HEK293T (cell line): ENCODE measurements at places on chromosomes 12 and 14.
A peak's percentile ranks its signal among the peaks of the same experiment; 100 is the strongest.

DNA sequence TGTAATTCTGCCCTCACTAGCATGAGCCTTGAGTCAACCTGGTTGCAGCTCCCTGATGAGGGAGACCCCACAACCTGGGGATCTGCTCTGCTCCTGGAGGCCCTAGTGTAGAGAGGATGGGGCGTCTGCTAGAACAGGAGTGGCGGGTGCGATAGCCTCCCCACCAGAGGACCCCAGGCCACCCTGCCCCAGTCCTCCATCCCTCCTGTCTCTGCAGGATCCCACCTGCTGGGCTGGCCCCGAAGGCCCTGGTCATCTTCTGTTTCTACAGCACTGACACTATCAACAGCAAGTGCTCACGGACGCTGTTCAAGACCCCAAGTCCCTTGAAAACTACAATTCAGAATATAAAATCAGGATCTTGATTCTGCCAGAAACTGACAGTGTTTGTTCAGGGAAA, 15.2 kb downstream of the ANHX start:
- no peak for DNase-seq

DNA sequence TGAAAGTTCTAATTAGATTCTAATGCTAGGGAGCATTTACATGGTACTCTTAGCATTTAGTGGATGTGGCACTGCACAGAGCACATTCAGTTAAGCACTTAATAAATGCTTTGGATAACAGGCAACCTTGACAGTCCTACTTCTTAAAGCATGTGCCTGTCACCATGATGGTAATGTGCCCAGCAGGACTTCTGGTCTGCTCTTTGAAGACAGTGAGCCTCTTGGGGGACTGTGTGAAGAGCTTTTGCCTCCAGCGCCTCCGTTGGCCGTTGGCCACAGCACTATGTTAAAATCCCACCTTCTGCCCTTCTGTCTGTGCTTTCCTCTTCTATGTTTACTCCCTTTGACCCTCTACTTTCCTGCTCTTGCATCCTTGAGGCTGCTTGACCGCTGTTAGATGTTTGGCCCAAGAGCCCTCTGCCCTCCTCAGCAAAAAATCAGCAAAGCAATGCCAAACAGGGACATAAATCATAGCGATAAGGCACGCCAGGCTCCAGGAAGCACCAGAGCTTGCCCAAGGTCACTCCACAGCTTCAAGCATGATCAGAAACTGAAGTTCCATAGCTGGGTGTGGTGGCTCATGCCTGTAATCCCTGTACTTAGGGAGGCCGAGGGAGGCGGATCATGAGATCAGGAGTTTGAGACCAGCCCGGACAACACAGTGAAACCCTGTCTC, 8.3 kb downstream of the CDKL1 start:
- DNase-seq, result peak; percentile 38

GRCh38 chr12:112870267-112870980, 36.3 kb upstream of the OAS1 start:
- DNase-seq, result no peak

DNA sequence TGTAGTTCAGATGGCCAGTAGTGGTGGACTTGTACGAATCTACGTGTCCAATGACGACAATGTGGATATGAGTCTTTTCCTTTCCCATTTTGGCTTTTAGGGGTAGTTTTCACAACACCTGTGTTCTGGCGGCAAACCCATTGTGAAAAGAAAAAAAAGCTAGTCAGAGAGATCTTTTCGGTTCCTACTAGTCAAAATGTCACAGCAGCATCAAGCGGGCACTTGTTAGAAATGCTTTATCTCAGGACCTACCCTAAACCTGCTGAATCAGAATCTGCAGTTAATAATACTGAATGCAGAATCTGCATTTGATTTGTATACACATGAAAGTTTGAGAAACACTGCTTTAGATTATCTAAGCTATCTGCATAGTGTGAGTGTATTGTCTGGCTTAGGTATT, 18.3 kb downstream of the AEBP2 start:
- no peak for DNase-seq

GRCh38 chr12:15230137-15230536, 8.9 kb upstream of the RERG start:
- DNase-seq, result no peak

GRCh38 chr14:54902521-54903420, at the start of gene GCH1:
TSS of gene GCH1 (minus strand) at chr14:54902826. CDS start at chr14:54902663, 163 bp downstream.
- peak; percentile 89 for DNase-seq

GRCh38 chr12:45974171-45974719, 16.1 kb downstream of the SCAF11 start:
- DNase-seq, result no peak

- DNase-seq, result no peak
Measured at GRCh38 chr12:11628353-11628752, 21.1 kb upstream of the ETV6 start.

- DNase-seq, result no peak
Measured at GRCh38 chr12:91980389-91980821, 165.2 kb downstream of the BTG1 start.

DNA sequence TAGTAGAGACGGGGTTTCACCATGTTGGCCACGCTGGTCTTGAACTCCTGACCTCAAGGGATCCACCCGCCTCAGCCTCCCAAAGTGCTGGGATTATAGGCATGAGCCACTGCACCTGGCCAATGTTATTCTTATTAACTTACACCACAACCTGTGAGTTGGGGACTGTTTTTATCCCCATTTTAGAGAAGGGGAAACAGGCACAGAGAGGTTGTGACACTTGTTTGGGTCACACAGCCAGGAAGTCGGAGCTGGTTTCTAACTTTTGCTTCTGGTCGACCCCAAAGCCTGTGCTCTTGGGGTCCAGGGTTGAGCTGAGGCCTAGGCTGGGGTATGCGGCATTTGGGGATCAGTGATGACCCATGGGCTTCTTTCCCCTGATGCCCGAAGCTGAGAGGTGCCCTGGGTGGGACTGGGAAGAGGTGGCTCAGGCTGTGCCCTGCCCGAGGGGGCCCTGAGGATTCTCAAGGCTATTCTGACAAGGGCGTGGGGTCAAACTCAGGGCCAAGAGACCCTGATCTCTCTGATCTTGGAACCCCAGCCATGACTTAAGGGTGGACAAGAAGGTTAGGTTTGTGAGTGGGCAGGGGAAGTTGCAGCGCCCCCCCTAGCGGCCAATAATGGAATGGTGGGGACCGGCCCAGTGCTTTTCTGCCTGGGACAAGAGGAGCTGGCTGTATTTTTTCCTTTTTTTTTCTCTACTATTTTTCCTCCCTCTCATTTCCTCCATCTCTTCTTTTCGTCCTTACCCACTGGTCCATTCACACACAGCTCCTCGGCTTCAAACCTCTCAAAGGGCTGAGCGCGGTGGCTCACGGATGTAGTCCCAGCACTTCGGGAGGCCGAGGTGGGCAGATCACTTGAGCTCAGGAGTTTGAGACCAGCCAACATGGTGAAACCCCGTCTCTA, 3.0 kb downstream of the SDSL start:
- DNase-seq, result peak; percentile 72

DNA sequence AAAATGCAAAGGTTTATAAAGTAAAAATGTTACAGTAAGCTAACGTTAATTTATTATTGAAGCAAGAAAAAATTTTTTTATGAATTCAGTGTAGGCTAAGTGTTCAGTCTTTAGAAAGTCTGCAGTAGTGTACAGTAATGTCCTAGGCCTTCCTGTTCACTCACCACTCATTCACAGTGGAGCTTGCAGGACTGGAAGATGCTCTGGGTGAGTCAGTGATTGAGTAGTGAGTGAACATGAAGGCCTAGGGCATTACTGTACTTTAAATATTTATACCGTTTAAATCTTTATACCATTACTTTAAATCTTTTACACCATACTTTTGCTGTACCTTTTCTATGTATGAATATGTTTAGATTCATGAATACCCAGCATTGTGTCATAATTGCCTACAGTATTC, 120.3 kb upstream of the SLC38A4 start:
- no peak for DNase-seq

GRCh38 chr14:52348279-52348678, 34.2 kb downstream of the PTGER2 start:
- no peak for DNase-seq

- no peak for DNase-seq
Measured at GRCh38 chr12:112349431-112349830, 32.8 kb downstream of the HECTD4 start.

GRCh38 chr12:55728186-55728938, 447 bp downstream of the CD63 start:
- no peak for DNase-seq

DNA sequence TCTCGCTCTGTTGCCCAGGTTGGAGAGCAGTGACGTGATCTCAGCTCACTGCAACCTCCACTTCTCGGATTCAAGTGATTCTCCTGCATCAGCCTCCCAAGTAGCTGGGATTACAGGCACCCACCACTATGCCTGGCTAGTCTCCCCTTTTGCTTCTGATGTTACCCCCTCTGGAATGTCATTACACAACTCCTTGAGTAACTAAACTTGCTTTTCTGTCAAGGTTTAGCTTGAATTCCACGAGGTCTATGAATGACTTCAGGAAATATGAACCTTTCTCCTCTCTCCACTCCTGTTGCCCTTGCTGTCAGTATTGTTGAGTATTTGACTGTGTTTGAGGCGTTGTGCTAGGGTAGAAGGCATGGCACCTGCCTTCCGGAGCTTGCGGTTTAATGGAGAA, 16.8 kb upstream of the RTRAF start:
- no peak for DNase-seq

DNA sequence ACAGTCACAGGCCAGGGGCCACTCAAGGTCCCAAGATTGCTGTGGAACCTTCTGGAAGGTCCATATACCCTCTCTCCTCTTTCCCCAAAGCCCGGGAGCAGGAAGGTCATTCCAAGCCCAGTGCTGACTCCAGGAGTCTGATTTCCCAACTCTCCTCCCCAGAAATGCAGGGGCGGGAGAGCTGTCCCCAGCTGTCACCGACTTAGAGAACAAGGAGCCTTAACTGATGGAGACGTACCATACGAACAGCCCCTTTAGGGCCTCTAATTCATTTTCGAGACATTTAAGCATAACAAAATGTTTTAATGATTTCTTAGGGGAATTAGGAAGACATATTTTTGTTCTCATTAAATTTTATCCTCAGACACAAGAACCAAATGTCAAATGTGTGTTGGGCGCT, 99.2 kb downstream of the PHETA1 start:
- no peak for DNase-seq

DNA sequence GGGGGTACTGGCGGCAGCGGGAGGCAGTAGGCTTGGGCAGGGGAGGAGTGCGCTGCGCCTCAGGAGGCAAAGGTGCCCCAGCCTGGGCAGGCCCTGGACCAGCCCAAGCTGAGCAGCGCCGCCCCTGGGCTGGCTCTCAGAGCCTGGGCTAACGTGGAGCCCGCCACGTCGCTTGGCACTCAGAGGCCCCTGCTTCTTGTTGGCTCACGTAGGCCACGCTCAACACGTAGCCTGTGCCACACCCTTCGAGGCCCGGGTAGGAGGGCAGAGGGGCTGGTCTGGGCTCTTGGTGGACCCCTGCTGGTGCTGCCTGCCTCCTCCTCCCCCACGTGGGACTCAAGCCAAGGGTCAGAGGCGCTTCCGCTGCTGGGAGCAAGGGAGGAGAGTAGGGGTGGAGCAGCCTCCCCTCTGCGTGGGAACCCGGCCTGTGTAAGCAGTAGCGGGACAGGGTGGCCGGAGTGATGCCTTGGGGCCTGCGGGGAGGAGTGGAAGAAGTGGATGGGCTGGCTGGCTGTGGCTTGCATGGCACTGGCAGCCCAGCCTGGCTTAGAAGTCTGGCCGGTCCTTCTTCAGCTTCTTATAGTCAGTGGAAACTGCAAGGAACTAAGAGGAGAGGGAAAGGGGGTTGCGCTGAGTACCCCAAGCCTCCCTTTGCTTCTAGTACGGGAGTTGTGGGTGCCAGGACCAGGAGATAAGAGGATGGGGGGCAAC, 5.7 kb downstream of the SHMT2 start:
- no peak for DNase-seq

GRCh38 chr12:15632708-15633107, 156.5 kb downstream of the EPS8 start:
- no peak for DNase-seq

DNA sequence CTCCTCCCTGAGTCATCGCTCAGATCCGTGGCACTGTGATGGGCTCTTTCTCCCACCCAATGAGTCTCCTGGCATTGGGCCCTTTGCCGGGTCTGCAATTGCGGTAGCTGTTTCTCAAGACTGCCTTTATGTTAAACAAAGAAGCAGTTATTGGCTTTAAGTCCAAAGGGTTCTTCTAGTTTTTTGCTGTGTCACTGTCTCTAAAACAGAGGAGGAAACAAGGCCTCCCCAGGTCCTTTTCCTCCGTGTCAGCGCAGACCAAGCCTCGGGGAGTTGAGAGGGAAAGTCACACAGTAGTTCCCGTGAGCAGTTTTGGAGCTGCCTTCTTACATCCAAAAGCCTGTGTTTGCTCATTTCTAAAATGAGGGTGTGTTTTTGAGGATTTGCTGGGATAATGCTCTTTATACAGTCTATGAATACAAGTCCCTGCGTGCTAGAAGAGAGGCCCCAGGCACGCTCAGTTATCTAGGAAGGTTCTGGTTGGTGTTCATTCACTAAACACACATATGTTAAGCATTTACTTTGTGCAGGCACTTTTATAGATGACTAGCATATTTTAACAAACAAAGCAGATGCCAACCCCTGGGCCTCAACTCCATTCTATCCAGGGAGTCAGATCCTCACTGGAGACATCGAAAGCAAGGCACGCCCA, 126.0 kb upstream of the PZP start:
- DNase-seq, result no peak

GRCh38 chr12:64571411-64571810, 38.9 kb upstream of the RASSF3 start:
- no peak for DNase-seq

GRCh38 chr12:106710143-106710893, 64.2 kb upstream of the RIC8B start:
- no peak for DNase-seq

GRCh38 chr12:49264466-49264872, 413 bp upstream of the TUBA1C start:
- DNase-seq, result peak; percentile 49

- no peak for DNase-seq
Measured at GRCh38 chr12:114919479-114919878, 235.5 kb upstream of the TBX3 start.

GRCh38 chr12:84811291-84811690, 101.3 kb downstream of the SLC6A15 start:
- DNase-seq, result no peak

- no peak for DNase-seq
Measured at GRCh38 chr12:4445156-4446101, at the start of gene FGF6. TSS of gene FGF6 (minus strand) at chr12:4445815. CDS start at chr12:4445570, 245 bp downstream.

DNA sequence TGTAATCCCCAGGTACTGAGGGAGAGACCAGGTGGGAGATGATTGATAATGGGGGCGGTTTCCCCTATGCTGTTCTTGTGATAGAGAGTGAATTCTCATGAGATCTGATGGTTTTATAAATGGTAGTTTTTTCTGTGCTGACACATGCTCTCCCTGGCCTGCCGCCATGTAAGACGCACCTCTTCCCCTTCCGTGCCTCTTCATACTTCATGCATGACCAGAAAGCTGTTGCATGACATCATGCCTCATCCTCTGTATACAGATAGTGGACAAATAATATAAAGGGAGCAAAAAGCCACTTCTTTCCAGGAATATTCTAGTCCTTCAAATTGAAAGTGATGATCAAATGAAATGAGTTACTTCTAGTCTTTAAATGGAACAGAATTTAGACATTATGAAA, 47.3 kb upstream of the LRIG3 start:
- DNase-seq, result no peak
